ENCODE measurements at places on chromosomes 3 and 15.

- no peak for DNase-seq
Observed at GRCh38 chr15:92788196-92788595, 111.9 kb upstream of the CHD2 start.

GRCh38 chr15:29913528-29914135 lies 91.4 kb upstream of the TJP1 start:
- no peak for DNase-seq

- no peak for DNase-seq
Observed at GRCh38 chr3:30454636-30455035, 151.8 kb upstream of the TGFBR2 start.

DNA sequence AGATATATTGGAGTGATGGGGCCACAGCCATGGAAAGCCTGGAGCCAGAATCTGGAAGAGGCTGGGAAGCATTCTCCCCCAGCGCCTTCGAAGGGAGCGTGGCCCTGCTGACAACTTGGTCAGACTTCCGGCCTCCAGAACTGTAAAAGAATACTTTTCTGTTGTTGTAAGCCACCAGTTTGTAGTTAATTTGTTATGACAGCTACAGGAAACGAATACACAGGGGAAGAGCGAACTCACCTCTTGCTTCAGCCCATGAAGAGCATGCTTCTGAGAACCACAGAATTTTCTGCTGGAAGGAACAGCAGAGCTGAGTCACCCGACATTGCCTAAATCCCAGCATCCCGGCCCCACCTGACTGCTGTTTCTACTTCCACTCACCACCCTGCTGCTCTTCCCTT lies 501.7 kb downstream of the SHQ1 start:
- no peak for DNase-seq

DNA sequence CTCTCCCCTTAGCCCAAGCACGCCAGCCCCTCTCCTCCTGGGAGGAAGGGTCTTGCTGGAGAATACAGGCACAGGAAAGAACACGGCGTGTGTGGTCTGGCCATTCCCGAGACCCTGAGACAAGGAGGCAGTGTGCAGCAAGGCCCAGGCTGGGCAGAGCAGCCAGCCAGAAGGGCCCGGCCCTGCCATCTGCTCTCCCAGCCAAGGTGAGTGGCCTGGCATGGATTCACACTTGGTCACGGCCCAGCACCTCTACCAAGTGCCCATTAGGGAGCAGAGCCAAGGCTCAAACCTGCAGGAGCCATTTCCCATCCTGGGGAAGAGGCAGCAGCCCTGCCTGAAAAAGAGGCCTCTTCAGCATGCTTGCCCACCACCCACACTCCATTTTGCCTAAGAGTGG lies 28.6 kb downstream of the MEGF11 start:
- no peak for DNase-seq

DNA sequence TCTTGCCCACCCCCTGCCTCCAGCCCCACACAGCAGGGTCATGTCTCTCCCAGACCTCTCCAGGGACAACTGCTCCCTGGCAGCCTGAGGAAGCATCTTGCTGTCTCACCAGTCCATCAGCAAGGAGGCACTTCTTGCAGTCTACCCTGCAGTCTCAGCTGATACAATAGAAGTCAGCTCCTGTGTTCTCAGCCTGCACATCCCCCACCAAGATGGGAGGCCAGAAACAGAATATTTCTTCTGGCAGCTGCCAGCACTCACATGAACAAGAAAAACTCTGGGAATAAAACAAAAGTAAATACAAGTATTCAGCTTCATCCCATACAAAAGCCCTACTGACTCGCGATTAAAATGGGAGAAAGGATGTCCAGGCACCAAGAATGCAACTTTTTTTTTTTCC lies 457.4 kb upstream of the PROK2 start:
- no peak for DNase-seq

GRCh38 chr3:188299068-188299467 lies 145.1 kb downstream of the LPP start:
- DNase-seq: no peak

DNA sequence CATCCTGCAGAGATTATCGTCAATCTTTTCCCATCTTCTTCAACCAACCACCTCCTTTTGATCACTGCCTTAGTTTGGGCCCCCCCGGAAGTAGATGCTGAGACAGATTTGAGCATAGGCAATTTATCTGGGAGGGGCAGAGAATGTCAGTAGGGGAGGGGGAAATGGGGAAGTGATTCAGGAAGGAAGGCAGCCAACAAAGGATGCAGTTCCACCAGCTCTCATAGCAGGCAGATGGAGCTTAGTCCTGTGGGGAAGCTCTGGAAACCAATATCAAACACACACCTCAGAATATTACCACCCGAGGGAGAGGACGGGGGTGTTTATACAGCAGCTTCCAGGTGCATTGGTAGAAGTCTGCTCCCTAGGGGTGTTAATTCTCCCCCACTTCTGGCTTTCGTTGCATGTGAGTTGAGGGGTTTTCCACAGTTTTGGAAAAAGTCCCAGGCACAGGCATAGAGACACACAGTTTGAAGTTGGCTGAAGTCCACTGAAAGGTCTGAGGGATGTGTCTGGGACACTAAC lies 91.5 kb upstream of the TNFAIP8L3 start:
- no peak for DNase-seq

DNA sequence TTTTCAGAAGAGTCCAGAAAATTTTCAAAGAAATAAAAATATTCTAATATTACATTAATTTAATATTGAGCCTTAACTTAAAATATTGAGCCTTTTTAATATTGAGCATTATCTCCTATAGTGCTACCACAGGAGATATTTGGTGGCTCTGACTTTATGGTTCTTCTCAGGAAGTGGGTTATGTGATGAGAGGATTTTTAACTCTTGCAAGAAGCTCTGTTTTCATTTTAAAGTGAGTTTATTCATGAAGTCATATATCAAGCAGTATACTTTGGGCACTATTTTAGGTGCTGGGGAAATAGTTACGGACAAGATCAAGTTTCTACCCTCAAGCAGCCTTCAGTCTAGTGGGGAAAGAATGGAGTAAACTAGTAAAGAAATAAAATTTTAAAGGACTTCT lies 13.4 kb upstream of the MBNL1 start:
- no peak for DNase-seq

- no peak for DNase-seq
Observed at GRCh38 chr15:91524534-91524933, 329.0 kb upstream of the SLCO3A1 start.

- DNase-seq: no peak
Observed at GRCh38 chr3:1439395-1439794, 346.6 kb downstream of the CNTN6 start.

Measured in GM12891 (cell line).